ENCODE measurements at places on chromosomes 12 and 14. TPM values are rescaled to one million over a fixed set of nuclear protein-coding genes. Genes with fewer than 3 reads are reported as not detected.

Gene PLEKHG7
- total RNA-seq, result not detected

DNA sequence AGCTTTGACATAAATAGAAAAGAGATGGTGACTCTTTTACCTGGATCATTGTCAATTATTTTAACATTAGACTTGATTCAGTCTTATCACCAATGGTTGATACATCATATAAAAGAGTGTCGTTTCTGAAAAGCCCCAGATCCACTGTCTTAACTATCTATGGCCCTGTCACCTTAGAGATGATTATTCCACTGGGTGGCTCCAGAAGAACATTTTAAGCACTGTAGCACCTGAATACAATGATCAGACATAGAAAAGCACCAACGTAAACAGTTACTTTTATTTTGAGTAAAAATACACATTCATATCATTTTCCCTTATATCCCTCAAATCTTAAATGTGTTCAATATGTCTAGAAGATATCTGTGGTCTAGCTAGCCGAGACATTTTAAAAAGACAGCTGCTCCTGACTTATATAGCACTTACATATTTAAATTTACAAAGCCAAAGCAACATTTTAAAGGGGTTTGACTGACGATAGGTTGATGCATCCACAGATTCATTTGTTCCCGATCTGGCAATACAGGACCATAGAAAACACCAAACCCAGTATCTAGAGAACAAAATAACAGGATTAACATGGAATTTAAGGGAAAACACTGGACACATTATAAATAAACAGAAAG is 32.9 kb downstream of the TSPAN8 start:
- DNase-seq, result no peak

DNA sequence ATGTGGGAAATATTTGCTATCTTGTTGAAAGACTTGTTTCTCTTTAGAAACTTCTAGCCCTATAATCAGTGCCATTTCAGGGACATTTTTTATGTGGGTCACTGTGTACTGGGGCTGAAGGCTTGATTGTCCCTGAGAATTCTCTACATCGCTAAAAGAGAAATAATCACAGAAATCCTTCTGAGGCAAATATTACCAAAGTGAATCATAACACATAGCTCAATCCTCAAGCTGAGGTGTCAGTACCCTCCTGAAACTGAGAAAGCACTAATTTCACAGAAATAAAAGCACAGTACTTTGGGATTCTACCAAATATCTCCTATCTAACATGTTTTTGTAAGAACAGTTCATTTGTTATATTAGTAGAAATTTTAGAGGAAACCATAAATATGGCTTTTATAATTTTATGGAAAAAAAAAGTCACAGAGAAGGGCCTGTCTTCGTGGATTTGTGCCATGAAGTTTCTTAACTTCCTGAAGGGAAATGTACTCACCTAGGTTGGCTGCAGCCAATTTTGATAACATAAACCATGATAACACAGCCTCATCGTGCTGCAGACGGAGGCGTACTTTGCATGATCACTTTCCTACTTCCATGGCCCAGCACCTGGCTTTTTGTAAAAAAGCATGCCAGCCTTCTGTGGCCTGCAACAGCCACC is 163.7 kb upstream of the HIF1A start:
- DNase-seq, result no peak

DNA sequence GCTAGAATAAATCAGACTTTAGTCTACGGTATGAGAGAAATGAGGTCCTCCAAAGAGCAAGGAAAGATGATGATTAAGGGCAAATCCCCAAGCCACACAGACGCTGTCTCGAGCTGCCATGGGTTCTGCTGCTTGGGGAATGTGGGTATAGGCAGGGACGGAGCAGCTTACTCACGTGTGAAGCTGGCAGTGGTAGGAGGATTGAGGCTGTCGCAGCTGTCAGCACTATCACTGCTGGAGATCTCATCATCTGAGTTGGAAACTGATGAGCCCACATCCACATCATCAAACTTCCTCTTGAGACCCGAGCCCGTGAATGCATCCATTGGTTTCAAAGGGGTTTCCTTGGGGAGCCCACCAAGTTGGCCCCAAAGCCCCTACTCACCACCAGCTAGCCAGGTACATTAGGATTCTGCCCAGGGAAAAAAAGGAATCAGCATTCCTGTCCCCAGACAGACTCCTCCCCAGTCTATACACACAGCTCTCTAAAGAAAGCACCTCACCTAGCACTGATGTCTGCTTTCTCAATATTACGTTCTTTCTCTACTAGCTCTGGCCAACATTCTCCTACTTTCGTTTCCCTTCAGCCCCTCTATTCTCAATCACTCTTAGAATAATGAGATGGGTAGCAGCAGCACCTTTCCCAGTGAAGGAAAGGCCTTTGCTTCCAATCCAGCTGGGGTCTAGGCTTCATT is 7.0 kb downstream of the CSRNP2 start:
- DNase-seq, result no peak

DNA sequence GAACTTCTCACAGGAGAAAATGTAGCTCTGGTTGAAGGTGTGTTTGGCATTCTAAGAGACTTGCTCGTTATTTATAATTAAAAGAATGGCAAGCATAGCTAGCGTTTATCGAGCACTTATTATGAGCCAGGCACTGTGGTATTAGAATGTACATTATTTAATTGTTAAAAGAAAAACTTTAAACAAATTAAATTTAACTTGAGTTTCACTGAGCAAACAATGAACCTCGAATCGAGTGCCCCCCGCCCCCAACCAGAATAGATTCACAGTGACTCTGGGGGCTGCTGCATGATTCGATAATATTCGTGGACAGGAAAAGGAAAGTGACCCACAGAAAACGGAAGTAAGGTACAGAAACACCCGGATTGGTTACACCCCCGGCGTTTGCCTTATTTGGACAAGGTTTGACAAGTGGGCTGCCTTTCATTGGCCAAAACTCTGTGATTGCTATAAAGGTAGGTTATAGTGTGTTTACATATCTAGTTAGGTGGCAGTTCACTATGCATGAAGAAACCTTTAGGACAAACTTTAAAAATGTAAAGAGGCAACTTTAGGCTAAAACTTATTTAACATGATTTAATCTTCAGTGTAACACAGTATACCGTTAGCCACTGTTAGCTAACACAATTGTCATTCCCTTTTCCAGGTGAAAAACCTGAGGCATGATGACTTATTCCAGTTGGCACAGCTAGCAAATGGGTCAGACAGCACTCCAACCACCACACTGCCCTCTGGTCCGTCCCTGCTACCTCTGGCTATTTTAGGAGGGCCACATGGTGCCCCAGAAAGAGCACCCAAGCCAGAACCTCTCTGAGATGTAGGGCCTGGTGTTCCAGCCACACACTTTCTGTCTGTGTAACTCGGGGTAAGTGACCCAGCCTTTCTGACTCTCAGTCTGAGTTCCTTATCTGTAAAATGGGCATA is 7.1 kb downstream of the SCNN1A start:
- DNase-seq, result no peak
